Naive thymus-derived CD8-positive, alpha-beta T cell (primary cell): ENCODE measurements at places on chromosomes 3 and 15. TPM values are rescaled to one million over a fixed set of nuclear protein-coding genes. Genes with fewer than 3 reads are reported as not detected.

- H3K4me1 ChIP-seq, result no peaks in the 10 kb centered on the region
- H3K4me3 ChIP-seq, result no peak overlapping the region
- DNase-seq, result no peak
- no peak overlapping the region for H3K27ac ChIP-seq
- no peaks in the 10 kb centered on the region for H3K27me3 ChIP-seq
These were observed 925.9 kb downstream of the IGSF11 start for GRCh38 chr3:118108769-118109168.

- H3K4me1 ChIP-seq, result peaks cover 14% of the 10 kb centered on the region
- no peak overlapping the region for H3K4me3 ChIP-seq
- no peak for DNase-seq
- H3K27ac ChIP-seq, result no peak overlapping the region
These were observed 22.7 kb downstream of the MGLL start for GRCh38 chr3:127799476-127800222.

The LRRIQ4 gene
- 0.19 TPM for total RNA-seq

The PLSCR5 gene
- not detected for total RNA-seq

The APOD gene
- not detected for total RNA-seq
